ENCODE measurements at places on chromosomes 6 and 20.
A peak's percentile ranks its signal among the peaks of the same experiment; 100 is the strongest.

- DNase-seq: no peak
Measured at GRCh38 chr6:106084989-106085691, 996 bp upstream of the PRDM1 start.

- DNase-seq: no peak
Measured at GRCh38 chr20:22680031-22680740, 95.8 kb upstream of the FOXA2 start.

GRCh38 chr6:47248446-47248845 lies 61.3 kb downstream of the TNFRSF21 start:
- no peak for DNase-seq

DNA sequence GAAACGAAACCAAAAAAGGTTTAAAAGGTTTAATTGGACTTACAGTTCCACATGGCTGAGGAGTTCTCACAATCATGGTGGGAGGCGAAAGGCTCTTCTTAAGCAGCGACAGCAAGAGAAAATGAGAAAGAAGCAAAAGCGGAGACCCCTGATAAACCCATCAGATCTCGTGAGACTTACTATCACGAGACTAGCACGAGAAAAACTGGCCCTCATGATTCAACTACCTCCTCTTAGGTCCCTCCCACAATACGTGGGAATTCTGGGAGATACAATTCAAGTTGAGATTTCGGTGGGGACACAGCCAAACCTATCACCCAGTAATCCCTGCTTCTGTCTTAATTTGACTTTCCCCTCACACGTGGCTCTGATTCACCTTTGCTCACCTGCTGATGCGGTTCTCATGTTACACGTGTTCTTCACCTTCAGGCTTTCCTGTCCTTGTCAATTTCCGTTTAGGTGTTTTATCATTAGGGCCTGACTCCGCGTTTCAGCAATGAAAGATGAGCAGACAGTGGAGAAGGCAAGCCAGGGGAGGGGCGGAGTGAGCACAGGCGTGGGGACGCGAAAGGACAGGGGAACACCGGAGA lies 57.1 kb downstream of the AGPAT4 start:
- peak; percentile 36 for DNase-seq

DNA sequence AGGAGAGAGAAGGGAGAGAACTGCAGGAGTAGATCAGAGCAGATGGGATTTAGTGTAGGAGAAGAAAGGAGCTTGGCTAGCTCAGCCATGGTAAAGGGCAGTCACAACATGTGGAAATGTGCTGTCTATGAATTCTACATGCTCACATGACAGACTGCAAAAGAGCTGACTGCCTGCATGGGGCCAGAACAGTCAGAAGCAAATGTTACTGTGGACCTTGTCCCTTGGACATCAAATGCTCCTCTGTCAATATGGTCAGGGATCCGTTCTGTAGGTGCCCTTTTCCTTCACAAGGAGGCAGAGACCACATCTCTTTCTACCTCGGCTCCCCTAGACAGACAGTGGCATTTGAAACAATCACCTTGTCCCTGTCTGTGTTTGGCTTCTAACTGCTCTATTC lies 46.6 kb upstream of the HIVEP1 start:
- no peak for DNase-seq

- no peak for DNase-seq
Measured at GRCh38 chr6:161951126-161951525, 677.3 kb upstream of the AGPAT4 start.

- no peak for DNase-seq
Measured at GRCh38 chr6:132590362-132590761, 821 bp upstream of the TAAR5 start.

DNA sequence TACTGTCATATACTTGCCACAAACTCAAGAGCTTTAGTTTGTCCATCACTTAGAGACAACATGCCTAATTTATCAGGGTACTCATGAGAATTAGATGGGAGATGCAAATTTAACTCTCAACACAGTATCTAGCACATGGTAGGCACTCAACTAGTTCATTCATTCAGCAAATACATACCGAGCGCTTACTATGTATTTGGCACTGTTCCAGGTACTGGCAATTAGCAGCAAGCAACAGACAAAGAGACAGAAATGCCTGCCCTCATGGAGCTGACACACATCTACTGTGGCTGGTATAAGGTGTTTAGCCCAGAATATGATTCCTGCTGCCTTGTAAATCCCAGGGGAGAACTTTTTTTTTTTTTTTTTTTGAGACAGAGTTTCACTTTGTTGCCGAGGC lies 4.8 kb downstream of the MICAL1 start:
- DNase-seq: no peak

DNA sequence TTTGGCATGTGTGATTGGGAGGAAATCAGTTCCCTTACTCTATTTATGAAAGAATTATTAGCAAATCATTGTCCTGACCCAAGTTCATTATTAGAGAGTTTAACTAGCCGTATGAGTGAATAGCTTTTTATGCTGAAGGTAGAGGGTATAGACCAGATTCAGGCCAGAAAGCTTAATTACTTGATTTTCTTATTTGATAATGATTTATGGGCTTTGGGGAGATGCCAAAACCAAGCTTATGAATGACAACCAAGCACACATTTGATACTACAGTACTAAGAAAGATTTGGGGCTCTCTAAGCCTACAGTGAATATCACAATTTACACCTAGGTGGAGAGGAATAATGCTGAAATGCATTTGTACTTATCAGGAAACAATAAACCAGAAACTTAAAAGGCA lies 193.2 kb downstream of the ARHGAP18 start:
- DNase-seq: no peak

DNA sequence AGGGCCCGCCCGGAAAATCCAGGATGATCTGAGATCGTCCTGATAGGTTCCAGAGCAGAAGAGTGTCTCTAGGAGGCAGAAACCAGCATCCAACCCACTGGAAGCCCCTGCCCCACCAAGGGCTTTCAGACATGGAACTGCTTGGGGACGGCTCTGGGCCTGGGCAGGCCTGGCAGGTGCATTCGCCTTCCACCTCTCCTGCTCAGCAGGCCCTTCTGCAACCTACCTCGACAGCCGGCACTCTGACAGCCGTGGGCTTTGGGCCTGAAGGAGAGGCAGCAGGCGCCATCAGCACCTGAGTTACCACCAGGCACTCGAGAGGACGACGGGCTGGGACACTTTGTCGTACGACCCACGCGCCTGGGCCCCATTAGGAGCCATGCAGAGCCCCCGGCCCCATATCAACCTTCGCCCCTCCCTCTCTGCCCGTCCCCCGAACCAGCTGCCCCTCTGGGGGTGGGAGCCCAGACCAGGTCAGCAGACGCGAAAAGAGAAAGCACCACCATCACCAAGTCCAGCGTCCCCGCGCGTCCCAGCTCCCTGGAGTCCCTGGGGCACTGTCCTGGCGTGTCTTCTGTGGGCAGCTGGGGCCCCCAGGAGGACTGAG lies 44.6 kb downstream of the KCNQ2 start:
- no peak for DNase-seq

DNA sequence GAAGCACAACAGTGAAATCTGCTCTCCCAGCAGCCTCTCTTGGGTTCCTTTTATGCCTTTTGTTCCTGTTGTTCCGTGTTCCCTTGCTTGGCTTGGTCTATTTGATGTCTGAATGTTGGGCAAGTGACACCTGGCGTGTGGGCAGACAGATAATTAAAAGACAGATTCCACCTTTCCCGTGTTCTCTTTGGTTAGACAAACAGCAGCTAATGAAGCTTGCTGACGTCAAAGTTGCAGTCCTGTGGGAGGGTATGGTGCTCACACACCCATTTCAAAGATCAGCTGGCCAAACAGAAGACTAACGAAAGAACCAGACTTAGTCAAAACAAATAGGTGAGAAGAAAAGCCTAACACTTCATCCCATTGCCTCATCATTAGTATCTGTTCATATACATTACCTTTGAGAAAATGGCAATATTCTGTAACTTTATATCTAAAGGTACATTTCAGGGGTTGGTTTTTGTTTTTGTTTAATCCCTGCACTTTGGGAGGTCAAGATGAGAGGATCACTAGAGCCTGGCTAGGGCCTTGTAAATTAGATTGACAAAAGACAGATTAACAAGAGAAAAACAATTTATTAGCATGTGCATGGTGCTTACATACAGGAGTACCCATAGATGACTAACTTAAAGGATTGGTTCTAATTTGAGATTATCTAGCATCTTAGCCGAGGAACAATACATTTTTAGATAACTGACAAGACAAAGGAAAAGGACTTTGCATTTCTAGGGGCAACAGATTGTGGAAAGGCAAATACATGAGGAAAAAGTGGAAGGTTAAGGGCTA lies 48.9 kb upstream of the TNFRSF21 start:
- no peak for DNase-seq

- no peak for DNase-seq
Measured at GRCh38 chr6:14743474-14744211, 502.2 kb upstream of the JARID2 start.

DNA sequence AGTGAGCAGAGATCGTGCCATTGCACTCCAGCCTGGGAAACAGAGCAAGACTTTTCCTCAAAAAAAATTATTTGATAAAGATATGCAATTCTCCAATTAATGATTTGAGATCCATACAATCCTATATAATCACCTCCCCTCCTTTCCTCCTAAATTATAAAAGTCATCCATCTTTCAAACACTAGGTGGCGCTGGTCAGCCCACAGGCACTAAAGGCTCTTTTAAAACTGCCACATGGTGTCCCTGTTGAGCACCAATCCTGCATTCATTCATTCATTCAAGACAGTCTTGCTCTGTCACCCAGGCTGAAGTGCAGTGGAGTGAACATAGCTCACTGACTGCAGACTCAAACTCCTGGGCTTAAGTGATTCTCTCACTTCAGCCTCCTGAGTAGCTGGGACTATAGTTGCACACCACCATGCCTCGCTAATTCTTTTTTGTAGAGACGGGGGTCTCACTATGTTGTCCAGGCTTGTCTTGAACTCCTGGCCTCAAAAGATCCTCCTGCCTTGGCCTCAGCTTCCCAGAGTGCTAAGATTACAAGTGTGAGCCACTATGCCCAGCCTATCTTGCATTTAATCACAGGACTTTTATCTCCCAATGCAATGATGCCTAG lies 58.7 kb upstream of the SLC2A12 start:
- peak; percentile 38 for DNase-seq

Data from NCI-H2171 treated with DMSO at 0.1 percent for 48 hours (cell line).